Kidney tubule cell (primary cell): ENCODE measurements at places on chromosomes 1 and 21.

DNA sequence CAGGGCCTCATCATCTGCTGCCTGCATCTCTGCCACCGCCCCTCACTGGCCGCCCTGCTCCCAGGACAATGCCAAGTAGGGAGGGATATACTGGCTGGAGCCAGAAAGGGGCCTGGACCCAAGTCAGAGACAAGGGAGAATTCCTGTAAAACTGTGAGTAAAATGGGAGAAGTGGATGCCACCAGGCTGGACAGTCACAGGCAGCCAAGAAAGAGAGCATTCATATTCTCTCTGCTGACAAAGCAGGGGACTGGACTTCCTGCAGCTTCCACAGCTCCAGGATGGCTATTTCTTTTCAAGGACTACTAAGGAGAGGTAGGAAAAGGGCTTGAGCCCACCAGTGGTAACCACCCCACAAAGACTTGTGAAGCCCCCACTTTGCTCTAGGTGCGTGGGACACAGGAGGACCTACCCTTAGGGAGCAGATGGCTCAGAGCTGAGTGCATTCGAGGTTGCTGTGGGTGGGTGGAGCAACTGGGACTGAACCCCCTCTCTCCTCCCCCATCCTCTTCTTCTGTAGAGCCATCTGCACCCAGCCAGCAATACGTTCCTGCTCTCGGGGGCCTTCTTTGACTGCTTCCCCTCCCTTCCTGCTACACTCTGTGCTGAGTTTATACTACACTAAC, 57.5 kb downstream of the GLIS1 start:
- DNase-seq = no peak

DNA sequence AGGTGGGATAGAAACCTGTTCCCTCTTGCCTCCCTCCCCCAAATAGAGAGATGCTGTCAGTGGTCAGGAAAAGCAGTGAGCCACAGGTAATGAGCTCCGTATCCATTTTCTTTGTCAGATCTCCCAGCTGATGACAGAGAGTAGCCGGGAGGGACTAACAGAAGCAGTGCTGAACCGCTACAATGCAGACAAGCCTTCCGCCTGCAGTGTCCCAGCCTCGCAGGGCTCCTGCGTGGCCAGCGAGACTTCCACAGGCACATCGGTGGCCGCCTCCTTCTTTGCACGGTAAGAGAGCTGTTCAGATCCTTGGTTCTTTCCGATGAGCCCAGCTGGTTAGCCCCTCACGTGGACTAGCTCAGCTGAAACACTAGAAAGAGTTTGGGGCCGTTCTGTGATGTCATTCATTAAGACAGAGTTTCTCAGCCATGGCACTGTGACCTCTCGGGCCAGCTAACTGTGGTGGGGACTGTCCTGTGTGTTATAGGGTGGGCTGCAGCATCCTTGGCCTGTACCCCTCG, 264.7 kb downstream of the KIF26B start:
- no peak for DNase-seq

DNA sequence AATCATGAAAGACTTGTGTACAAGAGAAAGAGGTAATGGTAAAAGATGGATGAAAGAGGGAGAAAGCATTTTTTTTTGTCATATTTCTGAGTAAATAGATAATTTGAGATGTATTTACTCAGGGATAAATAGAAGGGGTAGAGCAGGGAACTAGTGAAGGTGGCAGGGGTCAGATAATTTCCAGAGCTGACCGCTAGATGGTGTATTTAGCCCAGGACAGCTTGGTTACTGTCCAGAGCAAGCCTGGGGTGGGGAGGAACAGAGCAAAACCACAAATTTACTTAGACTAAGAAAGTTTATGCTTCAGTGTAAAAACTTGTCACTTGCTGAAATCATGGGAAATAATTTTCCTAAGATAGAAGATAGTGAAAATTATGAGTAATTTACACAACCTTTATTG, 91.5 kb downstream of the XCL2 start:
- DNase-seq = no peak

GRCh38 chr1:44076066-44076465, 42.6 kb upstream of the KLF17 start:
- DNase-seq = peak; percentile 88

DNA sequence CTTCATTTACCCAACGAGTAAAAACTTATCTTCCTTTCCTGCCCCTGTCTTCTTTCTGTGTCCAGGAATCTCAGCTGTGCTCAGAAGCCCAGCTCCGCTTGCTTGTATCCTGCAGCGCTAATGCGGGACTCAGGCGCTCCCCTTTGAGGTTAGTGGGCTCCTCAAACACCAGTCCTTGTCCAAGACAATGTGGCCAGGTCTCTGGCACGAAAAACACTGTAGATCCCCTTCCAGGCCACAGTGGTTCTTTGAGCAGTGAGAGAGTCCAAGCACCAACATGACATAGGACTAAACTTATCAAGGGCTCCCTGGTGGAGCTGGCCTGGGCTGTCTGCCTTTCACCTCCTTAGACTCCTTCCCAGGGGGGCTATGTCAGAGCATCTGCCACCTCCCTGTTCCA, 53.7 kb downstream of the PLD5 start:
- DNase-seq = no peak

- DNase-seq = no peak
Measured at GRCh38 chr1:30095451-30096025, 627.8 kb downstream of the MATN1 start.

DNA sequence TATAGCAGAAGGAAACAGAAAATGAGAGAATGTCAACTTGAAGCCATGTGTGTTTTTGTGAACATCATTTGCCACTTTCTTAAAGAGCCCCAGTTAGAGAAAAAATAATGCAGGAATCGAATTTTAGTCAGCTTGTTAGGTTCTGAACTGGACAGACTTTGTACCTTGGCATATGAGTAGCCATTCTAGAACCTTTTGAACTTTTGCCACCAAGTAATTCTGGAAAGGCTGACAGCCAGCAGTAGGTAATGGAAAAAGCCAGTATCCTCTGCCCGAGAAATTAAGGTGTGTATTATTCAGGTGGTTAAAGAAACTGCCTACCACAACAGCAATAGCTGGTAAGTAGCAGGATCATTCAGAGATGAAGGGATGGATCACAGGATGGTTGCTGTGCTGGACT, 20.7 kb downstream of the LRRC8D start:
- no peak for DNase-seq

- peak; percentile 64 for DNase-seq
Measured at GRCh38 chr1:180594723-180595122, 36.0 kb downstream of the OVAAL start.

GRCh38 chr1:164667001-164667400, 108.0 kb downstream of the PBX1 start:
- no peak for DNase-seq

- DNase-seq = no peak
Measured at GRCh38 chr1:228742281-228742860, 7.1 kb downstream of the RHOU start.

GRCh38 chr1:116107371-116107770, 3.8 kb upstream of the MAB21L3 start:
- no peak for DNase-seq

GRCh38 chr1:208909011-208909984, 665.1 kb upstream of the PLXNA2 start:
- no peak for DNase-seq

- peak; percentile 74 for DNase-seq
Measured at GRCh38 chr1:48687282-48688045, 89.2 kb downstream of the BEND5 start.

DNA sequence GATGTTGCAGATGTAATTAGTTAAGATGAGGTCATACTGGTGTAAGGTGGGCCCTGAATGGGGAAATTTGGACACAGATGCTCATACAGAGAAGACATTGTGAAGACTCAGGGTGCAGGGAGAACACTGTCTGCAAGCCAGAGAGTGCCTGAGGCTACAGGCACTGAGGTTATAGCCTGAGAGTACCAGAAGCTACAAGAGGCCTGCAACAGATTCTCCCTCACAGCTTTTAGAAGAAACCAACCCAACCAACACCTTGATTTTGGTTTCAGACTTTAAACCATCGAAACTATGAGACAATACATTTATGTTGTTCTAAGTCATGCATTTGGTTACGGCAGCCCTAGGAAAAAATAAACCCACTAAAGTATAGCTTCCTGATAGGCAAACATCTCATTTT, 321.7 kb upstream of the USP25 start:
- DNase-seq = no peak

DNA sequence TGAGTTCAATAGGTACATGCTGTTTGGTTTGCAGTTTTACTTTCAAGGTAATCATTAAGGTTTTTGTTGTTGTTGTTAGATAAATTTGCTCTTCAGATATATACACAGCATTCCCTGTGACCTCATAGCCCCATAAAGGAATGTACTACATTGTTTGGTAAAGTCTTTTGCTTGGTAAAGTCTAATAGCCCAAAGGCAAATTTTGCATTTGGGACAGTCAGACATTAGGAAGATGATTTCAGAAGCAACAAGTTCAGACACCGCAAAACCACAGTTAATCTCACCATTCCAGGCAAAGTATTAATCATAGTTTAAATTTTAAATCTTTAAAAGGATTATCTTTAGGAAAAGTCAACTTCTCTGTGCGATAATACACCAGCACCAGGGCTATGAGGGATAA, 32.6 kb upstream of the PYHIN1 start:
- no peak for DNase-seq

DNA sequence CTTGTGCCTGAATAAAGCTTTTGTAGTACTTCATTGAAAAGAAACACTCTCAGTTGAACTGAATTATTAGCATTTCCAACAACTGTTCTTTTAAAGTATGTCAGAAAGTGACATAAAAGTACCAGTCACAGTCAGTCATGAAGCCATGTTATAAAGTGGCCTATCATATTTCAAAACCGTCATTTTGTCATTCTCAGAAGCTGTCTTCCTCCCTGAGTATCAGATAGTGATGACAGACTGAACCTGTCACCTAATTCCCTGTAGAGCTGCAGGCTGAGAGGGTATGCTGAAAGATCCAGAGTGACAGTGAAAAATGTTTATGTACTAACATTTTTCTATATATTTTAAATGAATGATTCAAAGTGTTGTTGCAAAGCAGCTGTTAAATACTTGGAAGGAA, 1121.7 kb upstream of the PRMT6 start:
- DNase-seq = no peak

- DNase-seq = no peak
Measured at GRCh38 chr1:32863218-32863880, 7.4 kb downstream of the FNDC5 start.

- DNase-seq = no peak
Measured at GRCh38 chr1:25967308-25967707, 30.6 kb downstream of the PAFAH2 start.

GRCh38 chr1:101435831-101436511, 199.2 kb downstream of the S1PR1 start:
- no peak for DNase-seq

DNA sequence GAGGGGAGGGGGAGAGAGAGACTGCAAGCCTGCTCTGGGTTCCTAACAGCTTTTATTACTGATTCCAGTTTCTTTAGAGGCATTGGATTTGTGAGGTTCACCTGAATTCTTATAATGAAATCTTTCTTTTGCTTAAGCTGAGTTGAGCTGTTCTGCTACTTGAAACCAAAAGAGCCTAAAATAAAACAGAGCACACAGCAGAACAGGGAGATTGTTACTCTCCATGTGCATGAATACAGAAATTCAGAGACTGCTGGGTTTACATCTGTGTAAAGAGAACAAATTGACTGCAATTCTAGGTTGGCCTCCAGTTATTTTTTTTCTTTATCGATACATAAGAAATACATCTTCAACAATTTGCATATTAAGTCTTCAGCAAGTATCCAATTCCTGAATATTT, 168.8 kb upstream of the NRIP1 start:
- DNase-seq = no peak

GRCh38 chr1:161721738-161722343, 497 bp downstream of the FCRLB start:
- DNase-seq = peak; percentile 92

GRCh38 chr1:212413902-212414327, 771 bp downstream of the PACC1 start:
- DNase-seq = peak; percentile 35

GRCh38 chr1:53508991-53509666, 49.9 kb downstream of the DMRTB1 start:
- peak; percentile 77 for DNase-seq

- no peak for DNase-seq
Measured at GRCh38 chr1:83697961-83698360, 301.0 kb downstream of the TTLL7 start.

DNA sequence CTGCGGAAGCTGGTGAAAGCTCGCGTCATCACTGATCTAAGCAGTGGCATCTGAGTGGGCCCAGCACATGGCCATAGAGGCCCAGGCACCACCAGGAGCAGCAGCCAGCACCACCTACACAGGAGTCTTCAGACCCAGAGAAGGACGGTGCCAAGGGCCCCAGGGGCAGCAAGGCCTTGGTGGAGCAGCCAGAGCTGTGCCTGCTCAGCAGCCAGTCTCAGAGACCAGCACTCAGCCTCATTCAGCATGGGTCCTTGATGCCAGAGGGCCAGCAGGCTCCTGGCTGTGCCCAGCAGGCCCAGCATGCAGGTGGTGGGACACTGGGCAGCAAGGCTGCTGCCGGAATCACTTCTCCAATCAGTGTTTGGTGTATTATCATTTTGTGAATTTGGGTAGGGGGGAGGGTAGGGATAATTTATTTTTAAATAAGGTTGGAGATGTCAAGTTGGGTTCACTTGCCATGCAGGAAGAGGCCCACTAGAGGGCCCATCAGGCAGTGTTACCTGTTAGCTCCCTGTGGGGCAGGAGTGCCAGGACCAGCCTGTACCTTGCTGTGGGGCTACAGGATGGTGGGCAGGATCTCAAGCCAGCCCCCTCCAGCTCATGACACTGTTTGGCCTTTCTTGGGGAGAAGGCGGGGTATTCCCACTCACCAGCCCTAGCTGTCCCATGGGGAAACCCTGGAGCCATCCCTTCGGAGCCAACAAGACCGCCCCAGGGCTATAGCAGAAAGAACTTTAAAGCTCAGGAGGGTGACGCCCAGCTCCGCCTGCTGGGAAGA, 3.2 kb upstream of the ARTN start:
- DNase-seq = no peak

DNA sequence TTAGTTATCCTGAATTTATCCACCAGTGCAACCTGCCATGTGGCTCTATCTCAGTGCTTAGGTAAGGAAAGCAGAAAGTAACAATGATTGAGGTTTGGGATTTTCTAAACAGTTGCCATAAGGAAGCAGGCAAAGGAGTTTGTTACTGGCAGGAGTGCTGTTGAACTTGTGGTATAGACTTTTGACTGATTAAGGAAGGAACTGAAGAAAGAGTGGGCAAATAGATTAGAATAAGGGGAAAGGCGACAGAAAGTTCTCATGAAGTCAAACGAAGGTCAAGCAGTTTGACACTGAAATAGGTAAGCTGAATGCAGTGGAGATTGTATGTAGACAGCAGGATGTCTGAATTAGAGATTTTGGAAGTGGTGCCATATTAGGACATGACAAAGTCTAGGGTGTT, 24.2 kb upstream of the CR2 start:
- no peak for DNase-seq

- DNase-seq = peak; percentile 36
Measured at GRCh38 chr1:217721692-217722091, 90.5 kb downstream of the SPATA17 start.

DNA sequence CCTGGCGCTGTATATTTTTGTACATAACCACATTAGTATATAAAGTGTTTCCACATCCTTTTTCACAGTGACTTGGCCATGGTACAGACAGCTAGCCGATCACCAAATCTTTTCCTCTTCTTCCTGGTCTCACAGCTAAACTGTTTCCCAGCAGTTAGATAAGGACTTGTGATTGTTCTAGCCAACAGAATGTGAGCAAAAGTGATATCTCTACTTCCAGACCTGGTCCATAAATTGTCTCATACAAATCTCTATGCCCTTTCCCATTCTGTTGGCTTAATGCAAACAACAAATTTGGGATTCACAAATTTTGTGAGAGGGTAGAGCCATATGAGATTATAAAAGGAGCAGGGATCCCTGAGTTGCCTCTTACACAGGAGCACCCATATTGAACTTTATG, 19.5 kb downstream of the PAFAH2 start:
- no peak for DNase-seq
